Mucosa of gallbladder (tissue), 1 donor: ENCODE measurements at places on chromosomes 1 and 21. TPM values are rescaled to one million over a fixed set of nuclear protein-coding genes. Genes with fewer than 3 reads are reported as not detected.
A peak's percentile ranks its signal among the peaks of the same experiment; 100 is the strongest.

DNA sequence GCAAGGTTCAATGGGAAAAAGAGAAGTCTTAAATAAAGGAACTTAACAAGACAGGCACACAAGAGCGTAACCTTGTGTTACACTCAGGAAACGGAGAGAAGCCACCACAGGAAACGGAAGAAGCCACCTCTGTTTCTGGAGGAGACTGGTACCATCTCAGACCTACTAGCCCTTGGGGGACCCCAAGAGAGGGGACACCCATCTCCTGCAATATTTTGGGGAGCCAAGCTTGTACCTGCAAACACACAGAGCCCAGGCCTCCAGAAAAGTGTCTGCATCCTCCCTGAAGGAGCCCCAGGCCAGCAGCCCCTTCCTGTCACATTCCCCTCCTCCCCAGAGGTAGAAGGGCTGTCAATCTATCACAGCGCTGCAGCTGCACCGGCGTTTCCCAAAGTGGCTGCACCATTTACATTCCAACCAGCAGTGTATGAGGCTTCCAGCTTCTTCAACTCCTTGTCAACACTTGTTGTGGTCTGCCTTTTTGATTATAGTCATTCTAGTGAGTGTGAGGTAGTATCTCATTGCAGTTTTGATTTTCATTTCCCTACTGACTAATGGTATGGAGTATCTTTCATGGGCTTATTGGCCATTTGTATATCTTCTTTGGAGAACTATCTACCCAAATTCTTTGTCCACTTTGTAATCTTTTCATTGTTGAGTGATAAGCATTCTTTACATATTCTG lies 23.0 kb upstream of the PADI1 start:
- DNase-seq, result no peak

- no peak for DNase-seq
Observed at GRCh38 chr21:31370281-31370892, 26.3 kb upstream of the TIAM1 start.

DNA sequence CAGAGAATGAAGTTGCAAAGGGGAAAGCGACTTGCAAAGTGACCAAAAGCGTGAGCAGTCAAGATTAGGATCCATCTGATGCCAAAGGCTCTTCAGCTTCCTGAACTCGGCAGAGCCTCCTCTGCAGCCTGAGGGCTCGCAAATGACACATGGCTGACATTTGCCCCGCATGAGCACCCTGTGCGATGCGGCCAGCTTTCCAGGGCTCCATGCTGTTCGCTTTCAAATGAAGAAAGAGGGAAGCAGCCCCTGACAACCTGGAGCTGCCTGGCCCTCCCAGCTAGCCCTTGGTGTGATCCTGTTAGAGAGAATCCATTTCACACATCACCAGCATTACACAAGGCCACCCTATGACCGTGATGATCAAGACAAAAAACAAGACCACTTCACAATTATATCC lies 20.2 kb upstream of the FAM131C start:
- DNase-seq, result no peak

GRCh38 chr1:209876078-209876800 lies 48.5 kb downstream of the UTP25 start:
- DNase-seq, result no peak

GRCh38 chr1:27588256-27589232 lies 15.4 kb downstream of the AHDC1 start:
- DNase-seq, result no peak

DNA sequence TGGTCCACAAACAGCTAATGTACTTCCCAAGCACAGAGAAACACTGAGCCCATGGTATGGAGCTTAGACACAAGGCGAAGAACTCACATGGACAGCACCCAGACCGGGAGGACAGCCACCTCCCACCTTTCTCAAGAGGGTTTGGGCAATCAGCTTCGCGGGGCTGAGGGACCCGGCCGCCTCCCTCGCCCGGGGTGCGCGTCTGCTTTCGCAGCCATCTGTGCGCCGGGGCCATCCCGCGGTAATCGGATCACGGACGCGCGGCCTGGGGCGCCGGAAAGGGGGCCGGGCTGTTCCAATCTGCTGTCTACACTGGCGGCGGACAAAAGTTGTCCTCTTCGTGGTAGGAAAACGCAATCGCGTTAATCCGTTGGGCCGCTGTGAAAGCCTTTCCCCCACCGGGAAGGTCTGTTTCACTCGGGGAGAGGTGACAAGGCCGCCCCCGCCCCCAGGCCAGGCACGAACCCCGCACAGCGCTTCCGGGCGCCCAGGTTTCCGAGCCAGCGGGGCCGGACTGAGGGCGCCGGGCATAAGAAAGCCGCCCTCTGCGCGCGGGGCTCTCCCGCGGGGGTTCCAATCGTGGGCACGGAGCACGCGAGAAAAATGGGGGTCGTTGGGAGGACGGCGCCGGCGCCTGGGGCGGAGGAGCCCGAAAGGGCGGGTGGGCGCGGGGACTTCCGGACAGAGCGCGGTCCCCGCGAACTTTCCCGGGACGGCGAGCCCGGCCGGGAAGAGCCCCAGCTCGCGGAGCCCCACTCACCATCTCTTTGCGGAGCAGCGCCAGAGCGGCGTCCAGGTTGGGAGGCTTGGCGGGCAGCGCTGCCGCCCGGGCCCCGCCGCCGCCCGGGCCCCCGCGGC lies 664 bp downstream of the FAM89A start:
- DNase-seq, result no peak

The CELSR2 gene
- 20.9 TPM for total RNA-seq

DNA sequence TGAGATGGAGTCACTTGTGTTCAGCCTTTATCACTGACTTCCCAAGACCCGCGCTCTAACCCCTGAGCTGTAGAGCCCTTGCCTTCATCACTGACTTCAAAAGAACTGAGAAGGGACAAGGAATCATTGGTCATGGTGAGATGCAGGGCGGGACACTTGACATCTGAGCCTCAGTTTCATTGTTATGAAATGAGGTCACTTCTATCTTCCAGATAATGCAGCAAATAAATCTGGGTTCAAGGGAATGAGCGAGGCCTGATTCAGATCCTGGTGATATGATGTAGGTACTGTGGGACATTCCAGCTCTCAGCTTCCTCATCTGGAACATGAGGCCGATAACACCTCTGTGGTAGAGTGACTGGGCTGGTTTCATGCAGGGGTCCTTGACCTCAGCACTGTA lies 13.8 kb downstream of the KAZN start:
- DNase-seq, result no peak

The AHCTF1 gene
- 25.7 TPM for total RNA-seq

The ARTN gene
- 2.1 TPM for total RNA-seq

- DNase-seq, result no peak
Observed at GRCh38 chr1:201742955-201743805, 85.8 kb upstream of the IPO9 start.

The OR2G6 gene
- total RNA-seq, result not detected

DNA sequence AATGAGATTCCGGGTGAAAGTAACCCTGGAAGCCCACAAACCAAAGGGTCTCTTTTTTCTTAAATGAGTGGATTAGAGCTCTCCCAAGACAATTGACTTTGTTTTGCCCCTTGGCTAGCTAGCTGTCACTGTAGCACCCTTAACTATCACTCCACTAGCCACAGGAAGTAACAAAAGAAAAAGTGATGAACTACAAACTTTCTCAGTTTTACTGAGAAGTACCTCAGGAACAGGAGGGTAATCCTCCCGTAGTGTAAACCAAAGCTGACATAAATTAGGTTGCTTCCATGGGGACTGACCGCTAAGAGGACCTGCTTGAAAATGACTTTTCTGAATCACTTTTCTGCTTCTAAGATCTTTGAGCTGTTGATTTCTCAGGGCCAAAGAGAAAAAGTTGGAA lies 240.1 kb downstream of the BARHL2 start:
- DNase-seq, result no peak

The MYBPH gene
- total RNA-seq, result not detected

The KRTAP19-4 gene
- total RNA-seq, result not detected

GRCh38 chr21:39518055-39518846 lies 66.5 kb downstream of the SH3BGR start:
- DNase-seq, result peak; percentile 26

DNA sequence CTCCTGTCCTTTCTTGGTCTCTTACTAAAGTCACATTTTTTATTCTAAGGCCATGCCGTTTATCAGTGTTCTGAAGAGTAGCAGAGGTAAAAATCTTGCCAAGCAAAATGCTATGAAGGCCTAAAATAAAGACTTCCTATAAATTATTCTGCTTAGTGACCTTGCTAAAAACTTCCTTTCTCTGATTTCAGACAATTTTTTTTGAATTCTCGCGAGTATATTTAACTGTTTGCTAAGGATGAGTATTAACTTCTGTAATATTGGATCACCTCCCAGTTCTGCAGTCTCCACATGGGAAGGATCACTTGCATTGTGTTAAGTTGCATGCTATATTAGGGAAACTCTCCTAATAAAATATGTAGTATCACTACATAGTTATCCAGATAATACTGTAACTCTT lies 123.4 kb upstream of the SNX7 start:
- no peak for DNase-seq

GRCh38 chr1:18568489-18568888 lies 62.2 kb upstream of the PAX7 start:
- DNase-seq, result no peak

- DNase-seq, result no peak
Observed at GRCh38 chr1:151843398-151843797, 3.8 kb upstream of the C2CD4D start.

The GJC2 gene
- 2.8 TPM for total RNA-seq

The MAP10 gene
- total RNA-seq, result 2.7 TPM

The ZMYND12 gene
- total RNA-seq, result 3.6 TPM

- DNase-seq, result no peak
Observed at GRCh38 chr1:205612556-205612955, 19.3 kb downstream of the ELK4 start.

DNA sequence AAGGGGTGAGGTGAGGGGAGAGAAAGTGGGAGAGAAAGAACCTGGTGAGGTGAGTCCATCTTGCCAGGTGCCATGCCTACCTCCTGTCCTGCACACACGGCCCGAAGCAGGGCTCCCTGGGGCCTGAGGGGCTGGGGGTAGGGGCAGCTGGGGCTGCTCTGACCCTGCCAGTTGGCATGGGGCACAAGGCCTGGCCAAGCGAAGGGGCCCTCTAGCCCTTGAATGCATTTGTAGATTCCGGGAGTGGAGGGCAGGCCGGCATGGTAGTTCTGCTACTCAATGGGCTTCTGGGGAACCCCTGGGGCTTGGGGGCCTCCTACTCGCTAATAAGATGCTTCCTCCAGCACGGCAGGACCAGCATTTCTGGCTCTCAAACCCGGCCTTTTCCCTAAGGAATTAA lies 3.6 kb upstream of the PRDM16 start:
- no peak for DNase-seq

DNA sequence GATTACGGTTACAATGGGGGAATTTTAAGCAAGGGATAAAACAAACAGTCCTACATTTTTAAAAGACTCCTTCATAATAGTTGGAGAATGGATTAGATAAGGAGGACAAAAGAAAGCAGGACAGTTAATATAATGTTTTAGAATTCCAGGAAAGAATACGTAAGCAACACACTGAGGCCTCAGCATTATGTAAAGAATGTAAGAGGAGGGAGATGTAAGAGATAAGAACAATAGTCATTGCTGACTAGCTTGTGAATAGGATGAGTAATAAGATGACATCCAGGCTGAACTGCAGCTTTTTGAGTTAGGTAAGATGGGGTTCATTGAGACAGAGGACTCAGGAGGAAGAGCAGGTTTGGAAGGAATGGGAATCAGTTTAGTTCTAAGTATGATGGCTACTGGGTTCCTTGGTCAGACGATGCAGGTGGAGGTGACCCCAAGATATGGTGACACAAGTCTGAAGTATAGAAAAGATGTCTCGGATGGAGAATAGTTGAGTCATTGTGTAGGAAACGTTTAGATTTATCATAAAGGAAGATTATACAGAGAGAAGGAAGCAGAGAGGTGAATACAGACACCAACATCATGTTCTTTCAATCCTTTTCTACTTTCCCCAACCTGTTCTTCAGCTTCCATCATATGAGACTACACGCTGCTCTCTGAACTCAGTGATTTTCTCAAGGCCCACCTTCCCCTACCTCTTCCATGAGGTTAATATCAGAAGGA lies 372.8 kb downstream of the PTBP2 start:
- no peak for DNase-seq

DNA sequence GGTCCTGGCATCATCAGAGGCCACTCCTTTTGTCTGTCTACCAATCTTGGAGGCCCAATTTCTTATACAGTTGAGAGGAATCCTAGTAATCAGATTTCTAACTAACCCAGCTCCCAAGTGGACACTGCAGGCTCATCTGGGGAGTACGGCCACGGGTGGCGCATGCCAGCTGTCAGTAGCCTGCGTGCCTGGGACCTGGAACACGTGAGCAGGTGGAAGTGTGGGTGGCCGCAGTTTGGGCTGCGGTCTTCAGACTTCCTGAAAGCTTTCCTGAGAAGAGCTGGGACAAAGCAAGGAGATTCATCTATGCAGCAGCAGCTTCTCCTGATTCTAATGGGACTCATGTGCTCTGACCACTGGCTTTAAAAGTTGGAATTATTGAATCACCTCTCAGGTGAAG lies 12.4 kb downstream of the ADORA3 start:
- no peak for DNase-seq

DNA sequence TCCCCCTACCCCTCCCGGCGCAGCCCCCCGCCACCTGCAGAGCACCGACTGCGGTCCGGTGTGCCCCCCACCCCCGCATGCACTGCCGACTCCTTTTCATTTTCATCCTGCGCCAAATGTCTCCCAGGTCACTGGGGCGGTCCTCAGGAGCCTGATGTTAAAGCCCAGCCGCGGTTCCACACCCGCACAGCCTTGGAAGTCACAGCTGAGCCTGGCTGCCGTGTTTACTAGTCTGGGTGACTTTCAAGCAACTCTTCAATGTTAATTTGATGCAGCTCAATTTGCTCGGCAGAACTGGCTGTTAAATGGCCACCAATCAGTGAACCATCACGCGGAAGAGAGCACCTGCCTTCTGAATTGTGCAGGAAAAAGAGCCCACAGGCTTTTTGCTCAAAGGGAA lies 27.2 kb downstream of the THAP3 start:
- DNase-seq, result no peak

The CLCN6 gene
- 27.1 TPM for total RNA-seq

The ABCG1 gene
- total RNA-seq, result 19.5 TPM

The DHRS3 gene
- 168 TPM for total RNA-seq

- no peak for DNase-seq
Observed at GRCh38 chr21:28374881-28375280, 617.8 kb downstream of the LTN1 start.

- DNase-seq, result no peak
Observed at GRCh38 chr1:167573035-167573434, 19.5 kb upstream of the CREG1 start.

The SELE gene
- 0.95 TPM for total RNA-seq

DNA sequence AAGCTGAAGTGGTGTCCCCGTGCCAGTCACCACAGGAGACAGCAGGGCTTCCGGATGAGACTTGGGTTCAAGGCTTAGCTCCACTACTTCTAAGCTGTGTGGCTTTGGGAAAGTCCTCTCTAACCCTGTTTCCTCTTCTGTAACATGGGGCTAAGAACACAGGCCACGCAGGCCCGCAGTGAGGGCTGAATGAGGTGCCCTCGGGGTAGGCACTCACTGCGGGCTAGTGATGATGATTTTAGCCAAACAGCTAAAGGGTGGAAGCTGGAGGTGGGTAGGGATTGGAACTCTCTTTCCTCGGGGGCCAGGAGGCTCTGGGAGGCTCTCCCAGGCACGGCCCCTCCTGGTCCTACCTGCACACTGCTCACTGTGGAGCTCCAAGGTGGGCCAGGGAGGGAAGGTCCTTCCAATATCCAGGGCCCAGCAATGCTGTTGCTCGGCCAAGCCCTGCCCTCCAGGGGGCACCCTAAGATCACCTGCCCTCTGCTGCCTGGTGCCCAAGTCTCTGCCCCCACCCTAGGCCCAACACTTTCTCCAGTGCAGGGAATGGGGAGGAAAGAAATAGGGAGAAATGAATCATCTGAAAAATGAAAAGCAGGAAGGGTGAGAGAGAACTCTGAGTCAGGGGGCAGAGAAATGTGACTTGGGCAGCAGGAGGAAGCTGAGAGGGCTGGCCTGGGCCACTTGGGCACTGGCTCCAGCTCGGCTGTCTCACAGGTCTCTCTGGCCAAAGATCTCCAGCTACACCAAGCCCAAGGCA lies 19.2 kb upstream of the EVA1B start:
- peak; percentile 31 for DNase-seq

The CD164L2 gene
- 5.4 TPM for total RNA-seq
